Right ventricle myocardium inferior (tissue), 1 donor: ENCODE measurements at places on chromosomes 11 and 22.

- no peak for DNase-seq
Observed at GRCh38 chr11:45659818-45660160, 5.6 kb downstream of the CHST1 start.

DNA sequence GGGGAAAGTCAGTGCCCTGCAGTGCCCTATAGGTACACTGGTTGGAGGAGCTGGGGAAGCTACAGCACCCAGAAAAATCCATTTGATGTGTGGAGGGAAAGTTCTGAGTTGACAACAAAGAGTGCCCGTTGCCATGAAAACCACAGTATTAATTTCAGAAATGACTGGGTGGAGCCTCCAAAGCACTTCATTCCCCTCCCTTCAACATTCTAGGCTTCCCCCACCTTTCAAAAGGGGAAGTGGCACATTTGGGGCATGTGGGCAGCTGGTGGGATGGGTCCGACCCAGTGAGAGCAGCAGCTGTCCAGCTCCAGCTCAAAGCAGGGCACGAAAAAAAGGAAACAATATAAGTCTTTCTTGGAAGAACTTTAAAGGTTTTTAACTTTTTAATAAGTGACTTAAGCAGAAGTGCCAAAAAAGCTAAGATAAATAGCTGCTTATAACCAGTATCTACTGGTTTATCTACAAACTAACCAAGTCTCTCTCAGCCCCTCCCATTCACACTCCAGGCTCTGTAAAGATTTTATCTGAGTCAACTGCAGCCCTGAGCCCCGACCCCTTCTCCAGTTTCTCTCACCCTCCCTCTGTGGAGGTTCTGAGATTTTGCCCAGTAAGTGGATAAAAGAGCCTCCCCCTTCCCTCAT is 9.0 kb upstream of the AHNAK start:
- no peak for DNase-seq

DNA sequence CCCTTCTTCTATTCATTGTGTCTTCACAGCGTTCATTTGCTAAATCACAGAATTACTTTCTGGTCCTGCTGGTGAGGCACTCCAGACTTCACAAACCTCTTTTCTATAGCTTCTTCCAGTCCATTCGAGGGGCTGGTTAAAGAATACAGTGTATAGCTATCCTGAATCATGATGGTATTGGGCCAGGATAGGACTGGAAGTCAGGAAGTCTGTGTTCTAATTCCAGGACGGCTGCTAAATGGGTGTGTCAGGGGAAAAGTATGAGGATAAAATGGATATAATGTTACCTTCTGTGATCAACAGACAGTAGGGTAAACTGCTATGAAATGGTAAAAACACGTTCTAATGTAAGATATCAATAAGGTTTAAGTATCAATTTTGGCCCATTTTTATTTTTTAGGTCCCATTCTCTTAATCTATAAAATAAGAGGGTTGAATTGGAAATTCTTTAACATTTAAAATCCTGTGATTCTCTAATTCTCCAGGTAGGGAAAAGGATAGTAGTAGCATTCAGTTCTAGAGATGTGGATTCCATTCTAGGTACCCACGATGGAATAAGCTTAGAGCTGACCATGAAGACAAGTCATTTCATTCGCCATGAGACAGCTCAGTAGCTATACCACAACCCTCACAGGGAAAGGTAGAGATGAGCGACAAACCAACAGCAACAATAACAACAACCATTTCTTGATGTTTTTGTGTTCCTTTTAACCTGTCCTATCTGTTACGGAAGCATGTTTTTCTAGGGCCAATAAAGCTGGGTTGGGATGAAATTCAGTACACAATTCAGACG is 96.1 kb downstream of the SLC1A2 start:
- DNase-seq, result no peak

DNA sequence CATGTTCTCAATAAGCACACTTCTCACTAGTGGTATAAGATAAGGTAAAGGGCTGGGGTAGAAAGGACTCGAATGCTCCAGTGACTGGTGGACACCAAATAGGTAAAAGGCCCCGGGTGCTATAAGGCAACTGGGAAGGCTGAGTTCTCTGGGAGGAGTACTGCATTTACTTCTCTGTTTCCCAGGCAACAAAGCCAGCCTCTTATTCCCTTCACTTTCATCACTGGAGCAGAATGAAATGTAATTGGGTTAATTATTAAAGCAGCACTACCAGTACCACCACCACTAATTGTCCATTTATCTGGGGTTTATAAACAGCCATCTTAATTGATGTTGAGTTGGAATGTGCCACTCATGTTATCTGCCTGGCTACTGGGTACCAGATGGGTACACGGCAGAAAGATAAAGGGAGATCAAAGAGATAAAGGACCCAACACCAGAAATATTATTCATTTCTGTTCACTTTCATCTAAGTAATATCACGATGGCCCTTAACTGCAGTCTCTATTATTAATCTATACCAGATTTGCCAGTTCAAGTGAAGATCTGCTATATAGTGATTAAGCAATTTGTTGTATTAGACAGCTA is 94.4 kb upstream of the CHRM4 start:
- DNase-seq, result no peak

DNA sequence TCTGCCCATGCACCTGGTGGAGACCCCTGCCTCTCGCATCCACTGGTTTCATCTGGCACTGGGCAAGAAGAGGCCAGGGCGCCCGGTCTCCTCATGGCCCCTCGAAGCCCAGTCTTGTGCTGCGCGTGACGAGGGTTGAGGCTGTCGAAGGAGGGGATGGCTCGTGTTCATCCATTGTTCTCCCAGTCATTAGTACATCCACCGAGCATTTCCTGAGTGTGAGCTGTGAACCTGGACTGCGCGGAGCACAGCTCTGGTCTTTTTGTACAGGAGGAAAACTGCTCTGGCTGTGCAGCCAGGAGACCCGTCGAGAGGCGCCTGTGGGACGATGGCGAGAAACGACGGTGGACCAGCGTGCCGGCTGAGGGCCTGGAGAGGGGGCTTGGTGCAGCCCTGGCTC is 6.8 kb downstream of the CACNA1I start:
- no peak for DNase-seq

GRCh38 chr11:74771139-74771538 is 22.5 kb downstream of the RNF169 start:
- no peak for DNase-seq
